Activated T-helper 1 cell treated with Interleukin-2 at 50 U/mL for 16 hours (primary cell): ENCODE measurements at places on chromosomes 6 and 20.

DNA sequence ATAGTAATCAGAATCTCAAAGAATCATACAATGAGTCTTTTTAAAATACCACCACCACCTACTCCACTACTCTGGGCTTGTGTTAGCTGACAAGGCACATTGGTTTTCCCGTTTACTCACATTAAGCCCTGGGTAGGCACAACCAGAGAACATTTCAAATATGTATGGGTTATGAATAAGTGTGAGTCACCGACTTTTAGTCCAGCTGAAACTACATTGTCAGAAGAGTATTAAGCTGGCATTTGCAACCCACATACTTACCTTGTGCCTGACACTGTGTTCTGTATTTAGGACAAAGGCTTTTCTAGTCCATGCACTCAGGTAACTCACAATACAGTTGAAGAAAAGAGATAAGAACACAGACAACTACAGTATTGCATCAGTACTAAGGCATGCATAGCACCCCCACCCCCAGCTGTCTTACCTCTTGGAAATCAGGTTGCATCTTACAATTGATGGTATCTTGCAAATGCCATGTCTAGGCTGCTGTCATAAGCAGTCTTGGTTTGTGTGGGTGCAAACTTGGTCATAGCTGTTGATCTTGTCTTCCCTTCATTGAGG is 40.3 kb upstream of the AHI1 start:
- no peak for DNase-seq

- DNase-seq, result no peak
Observed at GRCh38 chr6:156691018-156691417, 86.2 kb upstream of the ARID1B start.

GRCh38 chr6:117481926-117482239 is 591 bp upstream of the DCBLD1 start:
- no peak for DNase-seq

DNA sequence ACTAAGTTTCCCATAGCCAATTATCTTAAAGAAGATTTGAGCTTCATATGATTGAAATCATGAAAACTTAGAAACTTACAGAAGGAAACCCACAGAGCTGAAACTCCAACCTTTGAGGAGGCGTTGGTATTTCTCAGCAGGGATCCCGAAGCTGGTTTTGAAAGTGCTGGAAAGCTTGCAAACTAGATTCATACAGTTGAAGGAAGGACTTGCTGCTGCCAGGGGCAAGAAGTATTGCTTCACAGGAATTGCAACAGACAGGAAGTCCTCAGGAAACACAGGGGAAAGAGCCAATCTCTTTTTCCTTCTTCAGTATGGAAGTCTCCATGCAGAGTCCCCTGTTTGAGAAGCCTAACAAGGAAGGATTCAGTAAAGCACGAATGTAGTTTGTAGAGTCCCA is 419.7 kb downstream of the CD109 start:
- DNase-seq, result no peak

DNA sequence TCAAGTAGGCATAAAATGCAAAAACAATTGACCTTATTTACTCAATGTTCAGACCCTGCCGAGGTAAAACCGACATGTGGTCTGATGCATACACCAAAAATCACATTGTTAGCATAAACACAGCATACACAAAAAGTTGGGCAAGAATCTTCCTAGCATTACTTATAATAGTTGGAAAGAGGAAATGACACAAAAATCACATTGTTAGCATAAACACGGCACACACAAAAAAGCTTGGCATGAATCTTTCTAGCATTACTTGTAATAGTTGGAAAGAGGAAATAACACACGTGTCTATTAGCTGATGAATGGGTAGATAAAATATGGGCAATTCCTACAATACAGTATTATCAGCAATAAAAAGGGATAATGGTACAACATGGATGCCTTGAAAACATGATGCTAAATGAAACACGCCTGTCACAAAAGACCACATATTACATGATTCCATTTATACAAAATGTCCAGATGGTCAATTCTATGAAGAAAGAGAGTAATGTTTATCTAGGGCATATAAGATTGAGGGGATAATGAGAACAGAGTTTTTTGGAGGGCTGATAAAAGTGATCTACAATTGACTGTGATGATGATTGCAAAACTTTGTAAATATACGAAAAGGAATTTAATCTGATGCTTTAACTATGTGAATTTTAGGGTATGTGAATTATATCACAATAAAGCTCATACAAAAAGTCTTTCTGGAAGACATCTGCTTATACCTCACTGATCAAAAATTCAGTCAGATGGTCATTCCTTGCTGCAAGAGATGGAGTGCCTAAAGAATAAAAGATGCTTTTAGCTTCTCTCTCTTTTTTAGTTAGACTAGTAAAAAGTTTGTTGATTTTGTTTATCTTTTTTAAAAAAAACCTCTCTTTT is 1019.5 kb upstream of the CITED2 start:
- no peak for DNase-seq
